ENCODE measurements at places on chromosomes 5 and 9. TPM values are rescaled to one million over a fixed set of nuclear protein-coding genes. Genes with fewer than 3 reads are reported as not detected.

GPR21 gene
- total RNA-seq, result not detected

MAST4 gene
- 1.2 TPM for total RNA-seq

RHOBTB3 gene
- 5.9 TPM for total RNA-seq

CAMK4 gene
- 0.09 TPM for total RNA-seq

LCN9 gene
- not detected for total RNA-seq

SLC31A1 gene
- total RNA-seq, result 21.8 TPM

TMED7 gene
- total RNA-seq, result 71.3 TPM

ADGRV1 gene
- 0.75 TPM for total RNA-seq

TSPAN17 gene
- total RNA-seq, result 64.8 TPM

GABRG2 gene
- total RNA-seq, result not detected

ANKRD34B gene
- 0.07 TPM for total RNA-seq

KIAA0825 gene
- total RNA-seq, result 0.41 TPM

DOCK8 gene
- 0.32 TPM for total RNA-seq

ADAMTSL1 gene
- total RNA-seq, result 0.07 TPM

PHYHD1 gene
- total RNA-seq, result not detected

OTULINL gene
- 4.9 TPM for total RNA-seq

GCNT4 gene
- 0.47 TPM for total RNA-seq

ZFR gene
- 57.4 TPM for total RNA-seq

PPP2R2B gene
- total RNA-seq, result 0.15 TPM

CSF1R gene
- total RNA-seq, result 0.17 TPM

C9 gene
- total RNA-seq, result not detected

DDX46 gene
- total RNA-seq, result 88.9 TPM

LCN1 gene
- total RNA-seq, result not detected

C1QTNF2 gene
- total RNA-seq, result 0.14 TPM
